IMR-90 (cell line): ENCODE measurements at places on chromosomes 5 and 9. TPM values are rescaled to one million over a fixed set of nuclear protein-coding genes. Genes with fewer than 3 reads are reported as not detected.

The BRINP1 gene
- under 0.01 TPM in 1 of 2 replicates, not detected in the other for total RNA-seq

The PLAC8L1 gene
- total RNA-seq = not detected in 2 replicates

The DIPK1B gene
- total RNA-seq = 3.1 and 3.4 TPM in 2 replicates

The CNTLN gene
- 5.9 and 10.6 TPM in 2 replicates for total RNA-seq

The PLPPR1 gene
- not detected in 2 replicates for total RNA-seq

The SLIT3 gene
- total RNA-seq = 0.18 and 0.28 TPM in 2 replicates

The C9 gene
- total RNA-seq = not detected in 2 replicates

The SLC12A7 gene
- total RNA-seq = 3.0 and 3.3 TPM in 2 replicates

The BTNL8 gene
- total RNA-seq = not detected in 2 replicates

The SLC36A2 gene
- total RNA-seq = not detected in 2 replicates

The TMEFF1 gene
- 0.90 and 1.9 TPM in 2 replicates for total RNA-seq

The CDC20B gene
- total RNA-seq = not detected in 2 replicates
